ENCODE measurements at places on chromosomes 2 and 18.

DNA sequence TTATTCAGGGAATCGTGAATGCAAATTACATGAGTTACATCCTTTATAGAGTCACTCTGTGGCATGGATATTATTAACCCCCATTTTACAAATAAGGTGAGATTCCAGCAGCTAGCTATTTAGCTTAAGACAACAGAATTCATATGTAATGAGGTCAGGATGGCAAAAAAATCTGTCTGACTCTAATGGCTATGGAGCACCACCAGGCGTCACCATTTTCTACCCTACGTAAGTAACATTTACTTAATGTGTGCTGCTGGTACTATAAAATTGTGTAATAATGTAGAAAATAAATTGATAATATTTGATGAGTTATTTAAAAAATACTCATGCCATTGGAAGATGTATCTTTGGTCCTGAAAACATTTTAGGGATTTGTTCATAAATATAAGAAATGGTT lies 2040.1 kb upstream of the LRRTM1 start:
- no peak for DNase-seq

GRCh38 chr18:36831139-36831538 lies 2.2 kb downstream of the KIAA1328 start:
- DNase-seq: no peak

DNA sequence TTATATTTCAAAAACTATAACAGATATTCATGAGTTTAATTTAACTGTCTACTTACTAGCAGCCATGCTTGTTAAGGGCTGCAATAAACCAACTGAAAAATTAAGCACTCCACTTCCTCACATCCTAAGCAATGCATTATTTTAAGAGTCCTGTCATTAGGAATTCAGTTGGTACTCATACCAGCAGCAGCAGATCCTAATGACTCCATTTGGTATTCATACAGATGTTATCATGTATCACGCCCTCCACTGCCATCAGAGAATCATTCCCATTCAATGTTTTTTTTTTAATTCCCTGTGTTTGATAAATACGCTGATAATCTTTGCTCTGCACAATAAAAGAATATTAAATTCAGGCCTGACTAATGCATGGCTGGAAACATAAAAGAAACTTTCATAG lies 236.8 kb downstream of the AFF3 start:
- DNase-seq: no peak

DNA sequence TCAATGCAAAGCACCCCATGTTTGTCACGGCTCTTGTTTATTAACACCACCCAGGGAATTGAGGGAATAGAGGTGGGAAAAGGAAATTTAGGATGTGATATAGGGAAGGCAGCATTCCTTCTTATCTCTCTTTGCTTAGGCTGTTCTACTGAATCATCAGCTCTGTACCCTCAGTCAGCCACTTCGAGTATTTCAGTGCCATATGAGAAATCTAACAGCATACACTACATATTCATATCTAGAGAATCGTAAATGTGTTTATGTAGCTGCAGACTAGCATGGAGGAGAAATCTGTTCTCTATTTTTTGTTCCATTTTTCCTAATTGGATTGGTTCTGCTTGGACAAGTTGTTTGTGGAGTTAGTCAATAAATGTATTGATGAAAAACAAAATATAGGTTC lies 187.8 kb downstream of the CTNNA2 start:
- DNase-seq: no peak

DNA sequence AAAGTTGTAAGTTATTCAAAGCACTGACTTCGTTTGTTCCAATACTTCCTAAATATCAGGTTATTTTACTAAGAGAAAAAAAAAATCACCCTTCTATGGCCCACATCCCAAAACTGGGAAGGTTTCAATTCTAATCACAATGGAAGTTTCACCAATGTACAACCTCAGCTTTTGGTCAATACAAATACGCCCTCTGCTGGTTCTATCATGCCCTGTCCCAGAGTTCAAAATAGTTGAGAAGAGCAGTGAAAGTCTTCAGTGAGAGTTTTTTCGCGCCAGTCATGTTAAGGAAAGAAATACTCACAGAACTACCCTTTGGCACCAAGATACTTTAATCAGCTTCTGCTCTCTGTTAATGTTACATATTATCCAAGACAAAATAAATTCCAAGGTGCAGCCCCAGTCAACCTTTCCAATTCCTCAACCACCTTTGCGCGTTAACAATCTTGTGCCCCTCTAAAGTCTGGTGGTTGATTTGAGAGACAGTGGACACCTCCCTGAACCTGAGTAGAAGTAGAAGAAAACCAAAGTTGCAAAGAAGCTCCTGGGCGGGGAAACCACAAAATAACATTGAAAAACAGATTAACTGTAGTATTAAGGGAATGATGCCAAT lies 59.9 kb downstream of the SUMO1 start:
- DNase-seq: peak; percentile 50

DNA sequence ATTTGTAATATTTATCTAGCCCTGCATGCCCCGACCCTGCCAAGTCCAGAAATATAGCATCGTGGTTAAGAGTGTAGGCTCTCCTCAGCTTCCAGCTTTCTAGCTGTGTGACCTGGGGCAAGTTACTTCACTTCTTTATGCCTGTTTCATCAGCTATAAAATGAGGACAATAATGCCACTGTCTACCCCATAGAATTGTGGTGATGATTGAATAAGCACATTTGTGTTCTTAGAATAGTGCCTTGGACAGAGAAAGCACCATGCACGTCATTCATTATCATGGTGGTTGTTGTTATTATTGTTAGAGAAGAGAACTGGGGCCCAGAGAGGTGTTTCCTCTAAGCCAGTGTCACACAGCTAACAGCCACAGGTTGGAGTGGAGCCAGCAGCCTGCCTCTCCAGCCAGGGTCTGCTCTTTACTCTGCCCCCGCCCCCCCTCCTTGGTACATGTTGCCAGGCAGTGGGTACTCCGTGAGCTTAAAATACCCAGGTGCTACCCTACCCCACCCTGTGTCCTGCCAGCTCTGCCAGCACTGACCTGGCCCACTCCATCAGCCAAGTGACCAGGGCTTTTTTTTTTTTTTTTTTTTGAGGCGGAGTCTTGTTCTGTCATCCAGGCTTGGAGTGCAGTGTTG lies 202.1 kb downstream of the CTIF start:
- DNase-seq: no peak

GRCh38 chr2:120722246-120722567 lies 13.5 kb upstream of the GLI2 start:
- DNase-seq: no peak

DNA sequence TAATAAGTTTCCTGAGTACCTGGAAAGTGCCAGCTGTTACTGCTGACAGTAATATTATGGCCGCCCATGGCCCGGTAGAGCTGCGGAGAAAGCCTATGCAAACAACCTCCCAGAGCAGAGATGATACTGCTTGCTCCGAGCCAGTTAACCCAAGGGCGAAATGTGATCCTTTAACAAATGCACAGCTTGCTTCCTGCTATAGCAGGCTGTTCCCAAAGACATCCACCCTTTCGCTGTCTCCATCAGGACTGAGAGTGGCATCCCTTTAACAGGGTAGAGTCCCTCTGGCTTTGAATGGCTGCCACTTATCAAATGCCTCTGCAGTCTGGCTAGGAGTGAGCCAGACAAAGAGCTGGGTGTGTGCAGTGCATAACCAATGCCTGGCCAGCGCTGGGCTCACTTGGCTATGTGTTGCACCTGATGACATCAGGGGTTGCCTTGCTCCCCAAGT lies 69.7 kb upstream of the DAPL1 start:
- DNase-seq: no peak

DNA sequence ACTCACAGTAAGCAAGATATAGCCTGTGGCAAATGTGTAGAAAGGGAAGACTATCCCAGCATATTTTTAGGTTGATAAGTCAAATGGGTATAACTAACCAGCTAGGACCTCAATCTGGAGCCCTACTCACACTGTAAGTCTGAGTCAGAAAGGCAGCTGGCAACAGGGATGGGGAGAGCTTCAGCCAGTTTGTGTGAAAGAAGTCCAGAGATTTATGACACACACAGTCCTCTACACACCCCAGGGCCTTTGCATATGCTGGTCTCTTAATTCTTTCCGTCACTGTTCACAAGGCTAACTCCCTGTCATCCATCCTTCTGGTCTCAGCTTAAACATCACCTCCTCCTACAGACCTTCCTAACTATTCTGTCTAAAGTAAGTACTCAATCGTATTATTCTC lies 5.9 kb upstream of the TCF4 start:
- no peak for DNase-seq

Data from naive B cell (primary cell).